Brain pericyte (primary cell): ENCODE measurements at places on chromosomes 3 and 15.
A peak's percentile ranks its signal among the peaks of the same experiment; 100 is the strongest.

GRCh38 chr3:170644711-170645110 is 58.8 kb upstream of the SLC7A14 start:
- DNase-seq, result no peak

- peak; percentile 49 for DNase-seq
These were observed 43.2 kb upstream of the TSEN2 start for GRCh38 chr3:12440927-12441714.

DNA sequence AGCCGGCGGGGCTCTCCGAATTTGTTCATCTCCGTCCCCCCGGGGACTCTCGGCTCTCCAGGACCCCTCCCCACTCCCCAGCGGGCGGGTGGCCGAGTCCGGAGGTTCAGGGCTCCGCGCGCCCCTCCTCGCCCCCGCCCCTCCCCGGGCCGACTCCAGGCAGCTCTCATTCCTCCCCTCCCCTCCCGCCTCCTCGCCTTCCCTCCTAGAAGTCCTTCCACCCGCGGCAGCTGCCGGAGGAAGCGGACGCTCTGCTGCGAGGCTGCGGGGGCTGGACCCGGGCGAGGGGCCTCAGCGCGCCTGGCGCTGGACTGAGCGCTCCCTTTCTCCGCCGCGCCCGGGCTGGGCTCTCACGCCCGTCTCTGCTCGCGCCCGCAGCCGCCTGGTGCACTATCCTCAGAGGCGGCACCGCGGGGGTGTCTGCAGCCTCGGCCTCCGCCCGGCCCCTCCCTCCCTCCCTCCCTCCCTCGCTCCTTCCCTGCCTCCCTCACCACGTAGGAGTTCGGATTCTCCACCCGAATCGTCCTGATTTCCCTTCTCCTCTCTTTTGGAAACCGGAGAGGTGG is at the start of gene ROBO2:
TSS of gene ROBO2 (plus strand) at position 494 of the 566 bp plus-strand sequence. CDS start 687 bp downstream, outside the sequence.
- DNase-seq, result no peak

DNA sequence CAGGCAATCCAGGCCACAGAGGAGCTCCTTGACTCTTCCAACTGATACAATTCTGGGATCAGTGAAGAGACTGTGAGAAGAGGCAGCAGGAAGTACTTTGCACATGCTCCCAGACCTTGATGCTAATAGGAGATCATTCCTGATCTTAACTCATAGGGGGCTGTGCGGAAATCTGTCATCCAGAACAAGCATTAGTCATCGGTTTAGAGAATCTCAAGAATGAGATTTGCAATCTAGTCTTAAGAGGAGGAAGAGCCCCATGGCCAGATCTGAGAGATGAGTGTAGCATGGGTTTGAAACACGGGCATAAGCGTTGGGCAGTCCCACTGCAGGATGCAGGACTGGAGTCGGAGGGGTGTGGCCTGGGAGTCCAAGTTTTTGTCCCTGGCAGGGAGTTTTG is 1081.1 kb downstream of the NAALADL2 start:
- no peak for DNase-seq

- DNase-seq, result no peak
These were observed 1.1 kb downstream of the FANCD2OS start for GRCh38 chr3:10106919-10107318.

DNA sequence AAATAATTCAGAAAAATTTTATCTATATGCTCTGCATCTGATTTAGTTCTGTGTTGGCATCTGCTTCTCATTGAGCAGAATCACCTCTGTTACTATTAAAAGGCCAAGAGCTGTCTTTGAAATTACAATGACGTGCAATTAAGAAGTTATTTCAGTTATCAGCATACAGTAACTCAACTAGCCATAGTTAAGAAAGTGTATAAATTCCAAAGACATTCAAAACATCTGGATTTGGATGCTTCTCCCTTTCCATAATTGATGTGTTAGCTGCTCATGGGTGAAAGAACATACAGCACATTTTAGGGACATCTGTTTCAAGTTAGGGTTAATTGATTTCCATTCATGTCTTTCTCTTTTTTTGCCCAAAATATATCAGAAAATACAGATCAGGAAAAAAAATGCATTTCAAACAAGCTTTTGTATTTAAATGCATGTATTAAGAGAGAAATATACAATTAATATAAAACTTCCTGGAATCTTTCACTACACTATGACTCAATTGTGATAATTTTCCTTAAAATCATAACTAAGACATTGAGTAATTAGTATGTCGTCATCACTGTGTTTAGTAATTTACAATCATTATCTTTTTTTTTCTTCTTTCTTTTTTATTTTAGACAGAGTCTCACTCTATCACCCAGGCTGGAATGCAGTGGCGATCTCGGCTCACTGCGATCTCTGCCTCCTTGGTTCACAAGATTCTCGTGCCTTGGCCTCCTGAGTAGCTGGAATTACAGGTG is 82.7 kb upstream of the MBNL1 start:
- DNase-seq, result no peak

DNA sequence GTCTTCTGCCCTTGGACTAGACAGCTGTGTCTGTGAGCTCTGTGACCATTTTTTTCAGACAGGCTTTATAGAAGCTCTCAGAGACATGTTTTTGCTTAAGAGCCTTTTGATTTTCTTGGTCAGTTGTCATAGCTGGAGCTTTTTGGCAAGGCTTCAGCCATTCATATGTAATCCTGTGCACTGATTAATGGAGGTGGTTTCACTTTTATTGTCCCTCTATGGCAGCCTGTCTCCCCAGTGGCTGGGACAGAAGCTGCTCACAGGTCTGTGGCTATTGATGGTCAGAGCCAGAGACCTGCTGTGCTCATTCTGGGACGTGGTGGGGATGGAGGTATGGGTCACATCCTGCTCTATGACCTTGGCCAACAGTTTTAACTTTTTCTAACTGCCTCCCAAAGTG is 226.6 kb upstream of the LRRFIP2 start:
- DNase-seq, result no peak
